ENCODE measurements at places on chromosomes 5 and 9. TPM values are rescaled to one million over a fixed set of nuclear protein-coding genes. Genes with fewer than 3 reads are reported as not detected.

DNA sequence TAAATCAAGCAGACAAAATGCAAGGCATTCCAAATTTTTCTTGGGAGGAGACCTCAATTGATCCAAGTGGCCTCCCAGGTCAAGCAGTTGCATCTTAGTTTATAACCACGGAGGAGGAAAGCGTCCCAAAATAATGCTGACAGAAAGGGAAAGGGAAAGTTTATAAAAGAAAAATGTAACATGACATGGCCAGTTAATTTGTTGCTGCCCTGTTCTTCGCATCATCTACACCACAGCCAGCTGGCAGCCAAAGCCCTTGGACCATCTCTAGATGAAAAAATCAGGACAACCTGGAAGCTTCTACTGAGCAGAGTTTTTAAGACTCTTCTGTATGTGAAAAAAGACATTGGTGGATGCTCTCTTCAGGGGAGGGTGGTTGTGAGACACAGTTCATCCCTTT lies 128.8 kb upstream of the FBXL7 start:
- DNase-seq = no peak

DNA sequence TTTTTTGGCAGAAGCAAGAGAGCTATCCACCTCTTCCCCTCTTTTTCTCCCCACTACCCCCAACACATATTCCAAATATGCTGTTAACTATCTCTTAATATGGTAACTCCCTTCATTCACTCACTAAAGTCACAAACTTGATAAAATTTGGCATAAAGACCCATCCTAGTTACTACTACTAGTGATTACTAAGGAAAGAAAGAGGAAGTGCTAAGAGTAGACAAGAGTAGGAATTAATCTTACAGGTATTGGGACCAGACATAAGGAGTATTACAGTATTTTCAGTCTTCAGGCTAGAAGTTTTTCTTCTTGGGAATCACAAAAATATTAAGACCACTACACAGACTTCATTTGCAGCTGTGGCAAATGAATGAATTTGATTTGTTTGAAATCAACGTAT lies 2.2 kb downstream of the ADAMTS6 start:
- no peak for DNase-seq

- no peak for DNase-seq
Observed at GRCh38 chr5:103598997-103599566, 36.5 kb upstream of the NUDT12 start.

- peak; percentile 85 for DNase-seq
Observed at GRCh38 chr5:69007726-69008368, 86.0 kb upstream of the SLC30A5 start.

GRCh38 chr9:101693546-101694336 lies 44.7 kb downstream of the GRIN3A start:
- no peak for DNase-seq

The TSSK1B gene
- total RNA-seq = not detected

The SLC25A2 gene
- 0.27 TPM for total RNA-seq

The SPEF2 gene
- 8.0 TPM for total RNA-seq

The CDX1 gene
- total RNA-seq = not detected
